ENCODE measurements at places on chromosomes 2 and 18.

- no peak for DNase-seq
Observed at GRCh38 chr2:57370882-57371585, 675.6 kb upstream of the VRK2 start.

GRCh38 chr2:233422050-233422639 lies 67.9 kb downstream of the DGKD start:
- DNase-seq: no peak

DNA sequence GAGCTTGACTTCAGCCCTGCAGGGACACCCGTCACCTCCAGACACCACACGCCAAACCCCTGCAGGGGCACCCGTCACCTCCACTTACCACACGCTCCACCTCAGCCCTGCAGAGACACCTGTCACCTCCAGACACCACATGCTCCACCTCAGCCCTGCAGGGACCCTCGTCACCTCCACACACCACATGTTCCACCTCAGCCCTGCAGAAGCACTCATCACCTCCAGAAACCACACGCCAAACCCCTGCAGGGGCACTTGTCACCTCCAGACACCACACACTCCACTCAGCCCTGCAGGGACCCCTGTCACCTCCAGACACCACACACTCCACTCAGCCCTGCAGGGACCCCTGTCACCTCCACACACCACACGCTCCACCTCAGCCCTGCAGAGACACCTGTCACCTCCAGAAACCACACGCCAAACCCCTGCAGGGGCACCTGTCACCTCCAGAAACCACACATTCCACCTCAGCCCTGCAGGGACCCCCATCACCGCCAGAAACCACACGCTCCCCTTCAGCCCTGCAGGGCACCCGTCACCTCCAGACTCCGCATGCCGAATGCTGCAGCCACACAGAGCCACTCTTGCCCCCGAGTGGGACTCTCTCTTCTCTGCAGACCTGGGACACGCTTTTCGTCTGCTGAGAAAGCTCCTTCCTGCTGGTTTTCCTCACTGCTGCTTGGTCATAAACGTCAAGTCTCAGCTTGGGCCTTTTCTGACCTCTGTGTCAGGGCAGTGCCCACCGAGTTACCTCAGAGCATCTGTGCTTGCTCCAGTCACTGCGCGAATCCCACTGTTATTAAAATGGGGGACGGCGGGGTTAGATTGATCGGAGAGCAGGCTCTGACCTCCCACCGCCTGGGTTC lies 77.5 kb upstream of the SALL3 start:
- DNase-seq: no peak

DNA sequence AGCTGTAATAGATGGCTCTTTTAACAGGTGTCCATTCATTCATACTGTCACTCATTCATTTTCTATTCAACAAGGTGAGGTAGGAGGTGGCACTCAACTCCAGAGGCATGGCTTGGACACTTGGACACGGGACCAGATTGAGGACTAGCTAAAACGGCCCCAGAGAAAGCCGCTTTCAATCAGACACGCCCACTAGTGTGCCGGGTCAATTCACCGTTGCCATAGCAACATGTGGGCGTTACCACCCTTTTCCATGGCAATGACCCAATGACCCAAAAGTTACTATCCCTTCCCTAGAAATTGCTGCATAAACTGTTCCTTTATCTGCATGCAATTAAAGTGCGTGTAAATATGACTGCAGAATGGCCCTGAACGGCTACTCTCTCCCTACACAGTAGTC lies 49.2 kb upstream of the LGALSL start:
- no peak for DNase-seq

DNA sequence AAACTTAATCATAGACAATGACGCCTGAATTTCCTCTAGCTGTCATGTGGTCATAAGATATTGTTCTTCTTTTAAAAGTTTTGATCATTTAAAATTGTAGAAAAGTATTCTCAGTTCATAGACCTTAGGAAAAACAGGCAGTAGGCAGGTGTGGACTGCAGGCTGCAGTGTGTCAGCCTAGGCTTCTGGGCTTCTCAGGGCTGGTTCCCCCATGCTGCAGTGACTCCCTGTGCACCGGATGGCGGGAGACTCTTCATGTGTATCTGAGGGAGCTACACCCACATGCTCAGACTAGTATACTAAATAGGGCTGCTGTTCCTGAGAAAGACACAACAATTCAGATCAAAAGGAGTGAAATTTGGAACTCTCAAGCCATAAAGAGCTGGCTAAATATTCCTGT lies 72.4 kb downstream of the PXDN start:
- no peak for DNase-seq

DNA sequence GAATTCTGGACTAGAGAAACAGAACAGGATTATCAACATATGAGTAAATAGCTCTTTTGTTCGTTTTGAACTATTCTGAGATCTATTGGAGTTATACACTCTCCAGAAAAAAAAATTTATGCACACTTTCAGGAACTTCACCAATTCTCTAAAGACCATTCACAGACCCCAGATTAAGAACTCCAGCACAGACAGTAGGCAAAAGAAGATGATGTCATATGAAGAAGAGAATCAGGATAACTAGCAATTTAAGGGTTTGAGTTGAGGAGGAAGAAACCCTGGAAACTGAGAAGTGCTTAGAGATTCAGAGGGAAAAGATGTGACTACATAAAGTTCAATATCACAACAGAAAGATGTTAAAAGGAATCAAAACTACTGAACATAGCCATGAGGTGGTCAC lies 69.9 kb downstream of the SIGLEC15 start:
- DNase-seq: no peak

All from dorsolateral prefrontal cortex (tissue), 122 donors.